ENCODE measurements at places on chromosomes 13 and 19.

DNA sequence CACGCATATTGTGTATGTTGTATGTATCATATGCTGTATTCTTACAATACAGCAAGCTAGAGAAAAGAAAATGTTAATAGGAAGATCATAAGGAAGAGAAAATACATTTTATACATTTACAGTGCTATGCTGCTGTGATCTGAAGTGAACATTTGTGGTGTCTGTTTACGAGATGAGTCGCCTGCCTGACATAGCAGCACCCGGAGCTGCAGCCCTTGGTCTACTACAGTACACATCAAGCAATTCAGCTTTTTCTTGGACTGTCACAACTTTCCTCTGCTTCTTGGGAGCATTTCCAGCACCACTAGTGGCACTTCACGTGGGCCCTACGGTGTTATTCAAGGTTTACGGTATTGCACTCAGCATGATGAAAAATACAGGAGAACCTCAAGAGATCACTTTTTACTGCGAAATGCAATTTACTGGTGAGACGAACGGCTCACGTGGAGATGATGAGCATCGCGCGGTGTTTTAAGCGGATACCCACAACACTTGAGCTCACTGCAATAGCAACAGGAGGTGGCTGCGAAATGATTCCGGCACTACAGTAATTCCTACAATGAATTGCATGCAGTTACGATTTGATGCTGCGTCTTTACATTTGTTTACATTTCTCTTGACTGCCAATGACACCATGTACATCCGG, 308.4 kb downstream of the FGF9 start:
- DNase-seq, result peak; percentile 20

- DNase-seq, result no peak
These were observed 415.0 kb downstream of the FOXO1 start for GRCh38 chr13:40251343-40252032.

DNA sequence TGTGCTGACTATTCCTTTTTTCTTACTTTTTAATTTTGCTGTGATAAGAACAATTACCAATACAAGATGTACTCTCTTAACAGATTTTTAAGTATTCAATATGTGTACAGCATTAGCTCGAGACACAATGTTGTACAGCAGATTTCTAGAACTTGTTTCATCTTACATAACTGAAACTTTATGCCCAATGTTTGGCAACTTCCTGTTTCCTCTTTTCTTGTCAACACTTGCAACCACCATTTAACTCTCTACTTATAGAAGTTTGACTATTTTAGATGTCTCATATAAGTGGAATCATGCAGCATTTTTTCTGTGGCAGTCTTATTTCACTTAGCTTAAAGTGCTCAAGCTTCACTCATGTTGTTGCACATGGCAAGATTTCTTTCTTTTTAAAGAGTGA, 1426.8 kb downstream of the SLITRK5 start:
- DNase-seq, result no peak

- DNase-seq, result peak; percentile 70
These were observed 2.7 kb downstream of the SLITRK1 start for GRCh38 chr13:83879431-83880171.
